ENCODE measurements at places on chromosomes 11 and 22.

GRCh38 chr11:19426011-19426755 is 185.4 kb upstream of the E2F8 start:
- no peak for DNase-seq

DNA sequence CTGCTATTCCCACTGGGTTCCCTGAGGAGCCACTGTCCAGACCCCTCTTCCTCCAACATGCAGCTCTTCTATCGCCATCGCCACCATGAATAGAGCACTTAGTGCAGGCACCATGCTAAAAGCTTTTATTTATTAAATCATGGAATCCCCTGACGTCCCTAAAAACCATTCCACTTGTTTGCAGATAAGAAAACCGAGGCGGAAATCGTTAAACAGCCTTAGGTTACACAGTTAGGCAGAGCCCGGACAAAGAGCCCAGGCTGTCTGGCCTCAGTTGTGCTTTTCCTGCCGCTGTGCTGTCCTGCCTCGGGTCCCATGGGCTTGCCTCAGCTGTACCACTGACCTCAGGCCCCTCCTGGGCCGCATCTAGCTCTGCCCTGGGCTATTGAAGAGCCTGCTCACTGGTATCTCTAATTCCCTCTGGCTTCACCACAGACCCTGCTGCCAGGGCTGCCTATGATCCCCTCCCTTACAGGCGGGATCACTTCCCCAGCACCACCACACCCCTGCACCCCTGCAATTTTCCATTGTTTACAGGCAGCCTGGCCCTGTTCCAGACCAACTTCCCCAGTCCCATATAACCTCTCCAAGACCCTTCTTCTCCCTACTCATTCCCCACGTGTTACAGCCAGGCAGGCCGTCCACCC is 13.0 kb upstream of the TUB start:
- no peak for DNase-seq

DNA sequence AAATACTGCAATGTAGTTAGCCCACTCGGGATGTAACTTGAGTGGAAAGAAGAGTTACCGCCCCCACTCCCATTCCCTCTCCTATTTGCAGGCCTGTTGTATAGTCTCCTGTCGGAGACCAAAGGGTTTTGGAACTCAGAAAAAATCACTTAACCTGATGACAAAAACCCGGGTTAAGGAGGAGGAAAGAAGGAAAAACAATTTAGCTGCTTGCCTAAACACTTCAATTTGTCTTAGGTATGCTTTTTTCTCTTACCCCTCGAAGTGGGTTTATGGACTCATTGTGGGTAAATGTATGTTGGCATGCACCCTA is 2.2 kb downstream of the YAP1 start:
- DNase-seq: no peak

GRCh38 chr11:40877256-40877655 is 582.2 kb downstream of the LRRC4C start:
- DNase-seq: no peak

- no peak for DNase-seq
Observed at GRCh38 chr11:33737362-33737821, 1.2 kb upstream of the CD59 start.

GRCh38 chr11:95363708-95364107 is 132.7 kb upstream of the SESN3 start:
- DNase-seq: no peak

- DNase-seq: no peak
Observed at GRCh38 chr11:77071671-77072605, 5.2 kb downstream of the CAPN5 start.

DNA sequence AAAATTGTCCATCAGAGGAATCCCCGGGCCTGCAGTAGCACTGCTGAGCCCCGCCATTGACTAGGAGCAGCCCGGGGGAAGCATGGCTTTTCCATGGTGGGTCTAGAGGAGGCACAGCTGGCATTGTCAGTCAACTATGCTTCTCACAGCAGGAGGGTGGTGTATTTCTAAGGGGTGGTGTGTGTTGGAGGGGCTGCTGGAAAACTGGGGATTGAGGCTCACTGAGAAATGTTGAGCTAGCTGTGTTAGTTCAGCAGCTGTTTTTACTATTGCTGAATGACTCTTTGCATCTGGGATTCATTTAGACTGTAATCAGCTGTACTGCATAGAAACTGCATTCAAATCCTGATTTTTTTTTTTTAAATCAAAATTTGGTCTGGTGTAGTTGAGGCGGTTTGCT is 5.6 kb downstream of the DDX10 start:
- DNase-seq: no peak

DNA sequence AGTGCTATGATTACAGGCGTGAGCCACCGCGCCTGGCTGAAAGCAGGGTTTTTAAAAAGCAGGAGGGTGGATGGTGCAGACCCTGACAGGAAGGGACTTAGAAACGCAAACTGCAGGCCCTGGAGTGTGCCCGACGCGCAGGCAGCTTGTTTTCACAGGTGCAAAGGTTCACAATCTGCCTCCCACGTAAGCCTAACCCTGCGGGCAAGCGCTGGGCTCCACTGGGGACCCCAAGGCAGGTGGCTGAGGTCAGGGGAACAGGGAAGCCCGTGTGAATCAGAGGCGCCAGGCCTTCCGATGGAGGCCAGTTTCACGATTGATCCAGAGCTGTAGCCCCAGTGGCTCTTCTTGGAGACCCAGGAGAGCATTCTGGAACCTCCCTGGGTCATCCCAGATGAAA is 256.3 kb downstream of the BRD1 start:
- DNase-seq: no peak

DNA sequence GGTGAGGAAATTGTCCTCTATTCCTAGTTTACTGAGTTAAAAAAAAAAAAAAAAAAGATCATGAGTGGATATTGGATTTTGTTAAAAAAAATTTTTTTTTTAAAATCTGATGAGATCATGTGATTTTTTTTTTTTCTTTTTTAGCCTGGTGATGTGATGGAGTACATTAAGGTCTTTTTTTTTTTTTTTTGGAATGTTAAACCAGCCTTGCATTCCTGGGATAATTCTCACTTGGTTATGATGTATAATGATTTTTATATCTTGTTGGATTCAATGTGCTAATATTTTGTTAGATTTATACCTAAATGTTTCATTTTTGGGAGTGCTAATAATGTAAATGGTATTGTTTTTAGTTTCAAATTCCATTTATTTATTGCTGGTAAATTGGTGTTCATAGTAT is 43.3 kb downstream of the DDX10 start:
- DNase-seq: no peak

- no peak for DNase-seq
Observed at GRCh38 chr11:70547821-70548670, 149.7 kb downstream of the CTTN start.

- no peak for DNase-seq
Observed at GRCh38 chr11:96340555-96340885, 2.5 kb downstream of the MAML2 start.

- no peak for DNase-seq
Observed at GRCh38 chr22:35578836-35579575, 38.1 kb downstream of the MB start.

DNA sequence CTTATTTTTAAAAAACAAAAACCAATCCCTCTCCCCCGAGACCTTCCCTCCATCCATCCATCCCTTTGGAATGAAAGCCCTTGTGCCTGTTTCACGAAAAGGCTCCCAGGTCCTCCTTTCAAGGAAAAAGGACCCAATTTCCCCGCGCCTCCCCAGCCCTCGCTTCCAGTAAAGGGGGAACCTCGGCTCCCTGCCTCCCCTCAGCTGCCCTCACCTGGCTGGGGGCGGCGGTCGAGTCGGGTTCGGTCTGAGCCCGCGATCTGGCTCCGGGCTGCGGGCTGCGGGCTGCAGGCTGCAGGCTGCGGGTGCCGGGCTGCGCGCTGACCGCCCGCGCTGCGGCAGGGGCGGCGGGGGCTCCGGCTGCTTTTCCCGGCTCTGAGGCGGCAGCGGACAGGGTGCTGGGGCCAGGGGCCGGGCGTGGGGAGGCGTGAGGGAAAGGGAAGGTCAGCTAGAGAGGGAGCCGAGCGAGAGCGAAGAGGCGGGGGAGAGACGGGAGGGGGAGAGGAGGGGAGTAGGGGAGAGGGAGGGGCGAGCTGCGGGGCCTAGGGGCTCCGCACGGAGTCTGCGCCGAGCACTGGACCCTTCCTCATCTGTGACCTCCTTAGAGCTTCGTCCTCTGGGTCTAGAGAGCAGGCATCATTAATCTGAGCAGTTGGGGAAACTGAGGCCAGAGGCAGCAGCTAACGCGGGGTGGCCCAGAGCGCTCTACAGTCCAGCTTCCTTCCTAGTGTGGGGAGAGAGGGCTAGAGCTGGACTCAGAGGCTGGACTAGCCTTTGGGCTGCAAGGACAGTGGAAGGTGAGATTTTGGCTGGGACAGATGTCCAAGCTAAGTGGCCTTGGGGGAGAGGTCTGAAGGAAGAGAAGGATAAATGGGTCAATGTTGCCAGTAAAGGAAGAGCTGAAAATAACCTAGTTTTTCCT is at the start of gene C1QTNF4:
TSS of gene C1QTNF4 (minus strand) at position 478 of the 922 bp plus-strand sequence. CDS start 3,601 bp downstream, outside the sequence.
- no peak for DNase-seq

DNA sequence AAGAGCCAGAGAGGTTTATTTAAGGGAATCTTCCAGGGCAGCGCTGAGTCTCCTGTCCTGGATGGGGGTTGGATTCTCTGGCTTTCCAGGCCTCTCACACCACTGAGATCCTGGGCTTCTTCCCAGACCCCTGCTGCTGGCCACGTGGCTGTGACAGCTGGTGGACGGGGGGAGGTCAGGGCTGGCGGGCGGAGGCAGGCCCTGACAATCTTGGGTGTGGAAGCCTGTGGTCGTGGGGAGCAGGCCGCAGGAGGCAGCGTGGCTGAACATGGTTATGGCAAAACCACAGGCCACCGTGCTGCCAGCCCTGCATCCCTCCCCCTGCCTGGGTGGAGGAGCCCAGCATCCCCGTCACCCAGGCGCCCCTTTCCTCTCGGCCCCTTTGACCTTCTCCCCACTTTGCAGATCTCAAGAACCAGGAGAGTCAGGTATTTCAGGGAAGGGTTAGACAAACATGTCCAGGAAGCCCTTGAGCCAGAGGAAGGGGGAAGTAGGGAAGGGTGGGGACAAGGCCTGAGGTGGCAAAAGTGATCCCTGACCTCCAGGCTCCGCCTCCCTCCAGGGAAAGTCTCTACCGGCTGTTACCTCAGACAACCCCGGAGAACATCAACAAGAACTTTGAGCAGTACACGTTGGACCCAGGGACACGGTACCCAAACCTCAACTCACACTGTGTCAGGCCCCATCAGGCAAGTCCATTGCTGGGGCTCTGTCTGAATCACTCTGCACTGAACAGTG is 111.8 kb downstream of the MICAL2 start:
- DNase-seq: no peak

DNA sequence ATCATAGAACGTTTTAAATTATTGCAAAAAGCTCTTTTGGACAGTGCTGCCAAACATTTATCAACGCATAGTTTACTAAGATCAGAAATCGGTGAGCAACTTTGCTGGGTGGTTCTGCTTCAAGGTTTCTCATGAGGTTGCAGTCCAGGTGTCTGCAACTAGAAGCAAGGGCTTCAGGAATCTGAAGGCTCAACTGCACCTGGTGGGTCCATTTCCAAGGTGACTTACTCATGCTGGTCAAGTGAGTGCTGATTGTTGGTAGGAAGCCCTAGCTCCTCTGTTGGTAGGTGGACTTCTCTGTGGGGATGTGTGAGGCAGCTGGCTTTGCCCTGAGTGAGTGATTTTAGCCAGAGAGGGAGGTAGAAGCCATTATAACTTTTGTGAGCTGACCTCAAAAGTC is 22.5 kb downstream of the ARHGEF12 start:
- DNase-seq: no peak

DNA sequence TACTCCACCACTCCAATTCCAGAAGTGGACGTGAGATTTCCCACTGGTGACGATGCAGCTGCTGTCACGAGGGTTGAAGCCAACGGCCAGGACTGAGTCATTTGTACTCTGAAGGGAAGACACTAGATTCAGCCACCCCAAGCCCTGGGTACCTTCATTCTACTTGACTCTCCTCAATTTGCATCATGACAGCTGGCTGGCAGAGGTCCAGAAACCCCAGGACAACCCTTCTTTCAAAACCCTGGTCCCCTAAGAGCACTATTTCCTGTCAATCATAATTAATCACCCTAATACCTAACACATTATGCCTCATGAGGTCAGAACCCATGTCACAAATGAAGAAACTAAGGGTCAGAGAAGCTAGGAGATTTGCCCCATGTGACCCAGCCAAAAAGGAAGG is 4.9 kb downstream of the EML3 start:
- no peak for DNase-seq

- DNase-seq: no peak
Observed at GRCh38 chr11:76638270-76639197, 32.0 kb downstream of the LRRC32 start.

DNA sequence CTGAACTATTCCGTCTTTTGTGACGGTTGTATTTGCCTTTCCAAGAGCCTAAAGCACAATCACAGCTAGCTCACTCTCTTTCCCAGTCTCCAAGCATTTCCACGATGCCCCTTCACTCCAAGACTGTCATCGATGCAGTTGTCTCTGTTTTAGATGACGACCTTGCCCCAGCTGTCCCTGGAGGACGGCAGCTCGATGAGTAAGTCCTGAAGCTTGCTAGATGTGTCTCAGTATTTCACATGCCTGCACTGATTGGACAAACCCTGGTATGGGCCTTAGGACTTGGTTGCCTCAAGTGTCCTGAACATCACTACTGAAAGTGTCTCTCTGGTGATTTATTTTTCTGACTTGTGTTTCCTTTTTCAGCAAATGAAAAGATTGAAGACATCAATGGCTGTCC is 129.9 kb downstream of the NAV2 start:
- DNase-seq: no peak

GRCh38 chr11:119875841-119876600 is 147.0 kb upstream of the NECTIN1 start:
- DNase-seq: no peak

- DNase-seq: no peak
Observed at GRCh38 chr11:134124660-134125451, 56.0 kb downstream of the JAM3 start.

DNA sequence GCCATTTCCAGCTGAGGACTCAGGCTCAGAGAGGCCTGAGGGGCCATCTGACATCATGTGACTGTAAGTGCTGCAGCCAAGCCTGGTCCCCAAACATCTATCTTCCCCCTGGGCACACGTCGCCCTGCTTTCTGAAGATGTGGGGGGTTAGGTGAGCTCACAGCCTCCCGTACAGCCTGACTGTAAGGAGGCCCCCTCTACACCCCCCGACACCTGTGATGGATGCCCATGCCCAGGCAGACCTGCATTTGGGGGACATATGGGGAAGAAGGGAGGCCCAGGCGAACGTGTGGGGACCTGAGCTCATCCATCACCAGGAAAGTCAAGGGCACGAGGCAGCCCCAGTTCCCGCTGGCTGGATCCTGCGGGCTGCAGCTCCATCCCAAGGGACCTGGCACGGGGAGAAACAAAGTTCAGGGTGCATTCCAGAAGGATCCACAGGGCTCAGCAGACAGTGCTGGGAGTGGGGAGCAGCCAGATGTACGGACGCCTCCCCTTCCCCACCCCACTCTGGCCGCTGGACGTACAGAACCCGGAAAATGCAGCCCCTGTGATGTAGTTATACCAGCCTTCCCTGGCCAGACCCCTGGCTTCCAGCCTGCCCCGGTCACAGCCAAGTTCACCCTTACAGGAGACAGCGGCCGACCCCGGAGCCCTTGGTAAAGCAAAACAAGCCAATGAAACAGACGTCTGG is 1431.4 kb downstream of the BRD1 start:
- DNase-seq: no peak

- no peak for DNase-seq
Observed at GRCh38 chr11:98734686-98735085, 286.1 kb upstream of the CNTN5 start.

All from SIG-M5 (cell line).